T-helper 17 cell (primary cell): ENCODE measurements at places on chromosomes 1 and 21.

- DNase-seq: no peak
Observed at GRCh38 chr1:71733121-71733520, 549.2 kb downstream of the NEGR1 start.

DNA sequence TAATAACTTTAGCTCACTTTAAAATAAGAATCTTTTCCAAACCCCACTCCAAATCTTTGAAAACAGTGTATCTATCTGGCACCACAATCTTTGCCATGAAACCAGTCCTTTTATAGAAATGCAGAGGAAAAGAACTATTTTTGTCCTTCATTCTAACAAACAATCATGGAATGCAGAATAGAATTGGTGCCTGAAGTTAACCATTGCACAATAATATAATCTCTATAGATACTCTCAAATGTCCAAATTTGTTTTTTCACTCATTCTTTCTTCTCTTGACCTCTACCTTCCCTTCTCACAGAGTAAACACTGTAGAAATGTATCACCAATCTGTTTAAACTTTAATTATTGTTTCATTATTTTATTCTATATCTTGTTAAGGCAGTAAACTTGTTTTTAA is 34.8 kb downstream of the TTLL7 start:
- no peak for DNase-seq

- no peak for DNase-seq
Observed at GRCh38 chr1:211386921-211387320, 60.3 kb downstream of the TRAF5 start.

- no peak for DNase-seq
Observed at GRCh38 chr1:110860174-110860573, 12.8 kb upstream of the CD53 start.

DNA sequence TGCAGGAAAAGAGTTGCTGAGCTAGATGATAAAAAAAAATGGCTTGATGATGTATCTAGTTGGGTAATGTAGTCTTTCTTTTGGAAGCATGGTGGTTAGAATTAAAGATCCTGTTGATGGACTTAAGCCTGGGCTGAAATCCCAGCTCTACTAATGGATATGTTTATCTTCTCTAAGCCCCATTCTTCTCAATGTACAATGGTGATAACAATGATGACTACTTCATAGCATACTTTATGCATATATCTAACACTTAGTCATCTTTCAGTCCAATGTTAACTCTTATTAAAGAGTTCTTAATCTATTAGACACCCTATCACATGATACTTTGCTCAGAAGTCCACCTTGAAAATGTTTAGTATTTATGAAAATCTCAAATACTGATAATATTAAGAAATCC is 189.5 kb downstream of the PLA2G4A start:
- no peak for DNase-seq

DNA sequence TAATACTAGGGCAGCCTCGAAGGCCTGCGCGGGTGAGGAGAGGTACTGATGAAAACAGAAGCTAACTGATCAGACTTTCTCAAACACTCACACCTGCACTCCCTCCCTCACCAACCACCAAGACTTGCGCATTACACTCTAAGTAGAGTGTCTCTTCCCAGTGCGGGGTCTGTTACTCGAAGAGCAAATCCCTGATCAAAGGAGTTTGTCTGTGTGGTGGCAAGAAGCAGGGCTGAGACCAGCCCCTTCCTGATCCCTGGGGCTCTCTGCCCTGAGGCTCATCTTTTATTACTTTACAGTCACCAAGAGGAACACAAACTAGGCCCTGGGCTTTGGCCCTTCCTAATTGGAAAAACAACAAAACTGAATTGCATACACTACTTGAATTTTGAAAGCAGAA is 19.5 kb upstream of the TSNAX start:
- DNase-seq: no peak

DNA sequence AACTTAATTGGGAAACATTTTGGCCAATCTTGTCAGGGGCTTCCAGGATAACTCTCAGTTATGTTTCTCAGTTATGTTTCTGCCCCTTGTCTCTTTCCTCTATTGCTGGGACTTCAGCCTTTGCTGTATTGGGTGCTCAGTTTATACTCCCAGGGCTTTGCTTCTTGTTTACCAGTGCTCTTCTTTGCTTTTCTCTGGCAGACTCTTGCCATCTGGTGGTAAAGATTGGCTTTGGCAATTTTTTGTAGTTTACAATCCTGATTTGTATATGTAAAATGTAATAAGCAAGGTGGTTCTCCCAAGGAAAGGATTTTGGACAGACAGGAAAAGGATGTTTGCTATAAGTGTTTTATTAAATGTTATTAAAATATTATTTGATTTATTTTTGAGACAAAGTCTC is 37.9 kb downstream of the FABP3 start:
- no peak for DNase-seq
